ENCODE measurements at places on chromosomes 11 and 22. TPM values are rescaled to one million over a fixed set of nuclear protein-coding genes. Genes with fewer than 3 reads are reported as not detected.

- DNase-seq = no peak
Measured at GRCh38 chr22:49303781-49304461, 523.8 kb downstream of the BRD1 start.

DNA sequence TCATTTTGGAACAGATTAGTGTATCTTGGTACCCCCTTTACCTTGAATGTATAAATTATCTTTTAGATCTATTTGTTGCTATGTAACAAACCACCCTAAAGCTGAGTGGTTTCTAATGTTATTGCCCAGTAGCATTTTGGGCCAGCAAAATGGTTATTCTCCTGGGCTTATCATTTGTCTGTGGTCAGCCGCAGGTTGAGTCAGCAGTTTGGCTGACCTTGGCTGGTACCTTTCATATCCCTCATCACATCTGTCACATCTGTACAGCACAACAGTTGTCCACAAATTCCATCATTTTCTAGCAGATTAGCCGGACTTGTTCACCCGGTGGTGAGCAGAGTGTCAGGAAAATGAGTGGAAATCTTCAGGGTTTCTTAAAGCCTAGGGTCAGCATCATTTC lies 588.5 kb upstream of the ARHGAP42 start:
- no peak for DNase-seq

DNA sequence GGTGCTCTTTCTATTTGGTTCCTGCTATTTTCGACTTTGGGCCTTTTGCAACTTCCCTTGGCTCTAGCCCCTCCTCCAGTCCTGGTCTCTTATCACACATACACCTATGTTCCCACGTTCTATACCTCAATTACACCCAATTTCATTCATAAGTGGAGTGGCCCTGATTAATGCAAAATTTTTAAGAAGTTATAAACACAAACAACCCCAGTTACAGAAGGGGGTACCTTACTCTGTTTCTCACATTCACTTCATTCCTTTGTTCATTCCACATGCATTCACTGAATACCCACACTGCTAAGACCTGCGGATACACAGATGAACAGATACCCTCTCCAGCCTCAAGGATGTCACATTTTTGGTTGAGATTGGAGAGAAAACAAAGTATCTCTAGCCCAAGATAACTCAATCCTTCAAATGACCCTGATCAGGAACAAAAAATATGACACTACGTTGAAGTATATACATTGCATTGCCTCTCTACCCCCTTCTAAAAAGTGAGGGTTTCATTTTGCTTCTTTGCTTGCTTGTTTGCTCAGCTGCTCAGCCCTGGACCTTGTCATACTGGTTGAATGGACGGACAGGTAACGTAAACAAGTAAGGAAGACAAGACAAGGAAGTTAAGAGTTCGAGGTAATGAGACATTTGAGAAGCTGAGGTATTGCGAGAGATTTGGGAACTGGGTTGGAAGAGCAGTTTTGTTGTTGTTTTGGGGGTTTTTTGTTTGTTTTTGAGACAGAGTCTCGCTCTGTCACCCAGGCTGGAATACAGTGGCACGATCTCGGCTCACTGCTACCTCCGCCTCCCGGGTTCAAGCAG lies 3.6 kb upstream of the VPS37C start:
- DNase-seq = no peak

DNA sequence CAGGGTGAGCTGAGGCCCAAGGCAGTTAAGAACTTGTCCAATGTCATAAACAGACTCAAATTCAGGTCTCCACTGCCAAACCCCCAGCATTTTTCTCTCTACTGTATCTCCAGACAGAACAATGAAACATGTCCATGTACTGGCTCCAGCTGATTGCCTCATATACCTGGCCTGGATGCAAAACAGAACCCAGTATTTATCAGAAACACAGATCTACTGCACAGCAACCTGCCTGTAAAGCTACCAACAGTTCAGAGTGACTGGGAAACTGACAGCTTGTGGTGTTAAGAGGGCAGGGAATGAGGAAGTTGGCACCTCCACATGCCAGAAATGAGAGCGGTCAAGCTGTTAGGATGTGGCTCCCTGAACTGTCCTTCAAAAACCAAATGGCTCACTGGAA lies 41.6 kb downstream of the C11orf71 start:
- no peak for DNase-seq

DNA sequence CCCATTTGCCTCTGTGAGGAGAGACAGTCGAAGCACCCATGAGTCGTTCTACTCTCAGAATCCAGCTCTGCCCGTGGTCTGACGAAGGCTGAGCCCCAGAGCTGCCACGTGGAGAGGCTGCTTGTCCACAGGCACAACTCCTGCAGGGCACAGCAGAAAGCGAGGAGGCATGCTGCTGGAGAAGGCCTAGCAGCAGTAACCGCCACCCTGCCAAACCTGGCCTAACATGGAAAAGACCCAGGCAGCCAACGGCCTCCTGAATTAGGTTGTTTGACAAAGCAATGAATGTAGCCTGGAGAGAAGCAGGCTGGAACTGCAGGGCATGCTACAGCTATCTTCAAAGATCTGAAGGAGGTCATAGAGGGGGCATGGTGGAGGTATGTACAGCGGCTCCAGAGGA lies 89.7 kb downstream of the SNX19 start:
- no peak for DNase-seq

CARD18 gene
- 37.0 TPM for total RNA-seq

LRRC55 gene
- total RNA-seq = 0.89 TPM

GSTT2 gene
- not detected for total RNA-seq

CHST1 gene
- total RNA-seq = 0.59 TPM

MS4A8 gene
- not detected for total RNA-seq

All from skin of body (tissue), 3 donors.